GF-D8 (cell line): ENCODE measurements at places on chromosomes 7 and 10.

DNA sequence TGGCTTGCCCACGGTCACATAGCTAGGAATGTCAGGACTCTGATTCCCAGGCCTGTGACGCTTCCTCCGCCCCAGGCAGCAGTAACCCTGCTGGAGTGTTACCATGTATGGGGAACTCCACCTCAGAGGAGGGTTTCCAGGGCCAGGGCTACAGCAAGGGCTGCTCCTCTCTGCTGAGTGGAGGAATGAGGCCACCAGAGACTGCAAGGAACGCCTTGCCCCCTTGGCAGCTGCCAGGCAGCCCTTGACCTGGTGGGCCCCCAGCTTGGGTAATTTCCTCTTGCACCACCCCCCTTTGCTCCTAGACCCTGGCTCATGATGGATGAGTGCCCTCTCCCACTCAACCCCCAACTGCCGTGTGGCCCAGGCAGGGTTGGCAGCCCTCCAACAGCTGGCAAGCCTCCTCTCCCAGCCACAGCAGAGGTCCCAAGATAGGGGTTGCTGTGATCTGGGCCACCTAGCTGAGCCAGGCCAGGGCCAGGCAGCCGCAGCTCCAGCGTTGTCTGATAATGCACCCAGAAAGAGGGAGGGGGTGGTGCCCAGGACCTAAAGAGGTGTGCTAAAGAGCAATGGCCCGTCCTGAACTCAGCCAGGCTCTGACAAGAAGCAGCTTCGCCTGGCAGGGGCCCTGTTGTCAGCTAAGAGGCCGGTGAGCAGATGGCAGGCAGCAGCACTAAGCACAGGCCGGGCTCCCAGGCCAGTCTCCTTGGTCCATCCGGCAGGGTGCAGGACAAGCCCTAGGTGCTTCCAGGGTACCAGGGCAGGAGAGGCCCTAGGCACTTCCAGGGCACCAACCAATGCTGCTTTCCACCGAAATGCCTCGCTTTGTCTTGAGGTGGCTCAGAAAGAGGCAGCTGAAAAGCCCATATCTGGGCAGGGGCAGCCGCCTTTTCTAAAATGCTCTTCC, 35.4 kb downstream of the DRGX start:
- DNase-seq: no peak

- no peak for DNase-seq
Observed at GRCh38 chr10:6542999-6543430, 37.1 kb downstream of the PRKCQ start.

DNA sequence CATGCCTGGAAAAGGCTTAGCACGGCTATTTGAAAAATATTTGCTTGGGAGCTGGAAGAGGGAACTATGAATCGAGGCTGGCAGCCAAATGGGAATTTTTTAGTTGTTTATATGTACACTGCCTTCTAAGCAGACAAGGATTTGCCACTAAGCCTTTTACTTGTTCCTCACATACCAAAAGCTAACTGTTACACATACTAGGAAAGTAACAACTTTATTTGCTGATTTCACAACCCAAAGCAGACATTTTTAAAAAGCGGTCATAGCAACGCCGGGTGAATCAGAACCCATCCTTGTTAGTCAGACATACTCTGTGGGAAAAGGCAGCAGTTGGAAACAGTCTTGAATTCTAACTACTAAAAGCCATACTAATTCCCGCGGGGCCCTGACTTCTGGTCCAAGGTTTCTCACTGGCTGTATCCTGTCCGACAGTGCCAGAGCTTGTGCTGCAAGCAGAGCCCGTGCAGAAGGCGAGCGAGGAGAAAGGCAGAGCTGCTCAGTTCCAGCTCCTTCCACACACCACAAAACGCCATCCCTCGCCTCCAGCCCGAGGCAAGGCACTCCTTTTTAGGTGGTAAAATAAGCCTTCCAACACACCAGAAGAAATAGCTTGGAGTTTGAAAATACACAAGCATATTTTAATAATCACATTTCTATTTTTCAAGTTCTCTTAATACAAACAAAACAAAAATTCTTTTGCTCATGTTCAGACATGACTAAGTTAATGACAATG, 89.2 kb downstream of the RNF216 start:
- DNase-seq: no peak

DNA sequence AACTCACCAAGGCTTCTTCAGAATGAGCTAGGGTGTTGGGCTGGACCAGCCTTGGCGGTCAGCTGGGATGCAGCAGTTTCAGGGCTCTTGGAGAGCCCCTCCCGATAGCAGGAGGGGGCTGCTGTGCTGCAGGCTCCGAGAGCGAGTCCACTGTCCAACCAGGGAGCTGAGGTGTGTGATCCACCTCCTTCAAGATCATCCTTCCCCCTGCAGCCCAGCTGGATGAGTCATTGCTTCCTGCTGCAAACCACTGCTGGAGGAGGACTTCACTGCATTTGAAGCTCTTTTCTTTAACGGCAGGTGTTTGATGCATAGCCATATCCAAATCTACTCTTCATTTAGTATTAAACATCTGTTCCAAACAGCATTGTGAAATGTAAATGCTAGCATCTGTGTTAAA, 54.2 kb upstream of the EBF3 start:
- DNase-seq: no peak
